SW 1271 (cell line): ENCODE measurements at places on chromosomes 3 and 15.

DNA sequence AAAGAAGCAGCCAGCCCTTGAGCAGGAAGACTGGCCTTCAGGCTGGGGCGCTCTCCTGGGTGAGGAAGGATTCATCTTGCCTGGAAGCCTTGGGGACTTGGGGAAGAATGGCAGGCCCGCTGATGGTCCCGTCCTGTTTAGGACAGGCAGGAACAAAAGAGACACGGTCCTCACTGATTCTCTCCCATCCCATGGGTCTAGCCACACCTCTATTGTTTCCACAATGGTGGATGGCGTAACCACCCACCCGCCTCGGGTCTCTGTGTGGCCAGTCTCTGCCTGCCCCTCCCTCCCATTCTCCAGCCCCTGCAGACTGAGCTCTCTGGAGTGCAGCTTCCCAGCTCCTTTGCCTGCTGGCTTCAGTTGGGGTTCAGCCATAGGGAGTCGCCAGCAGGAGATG, 284.3 kb downstream of the UACA start:
- DNase-seq, result no peak

DNA sequence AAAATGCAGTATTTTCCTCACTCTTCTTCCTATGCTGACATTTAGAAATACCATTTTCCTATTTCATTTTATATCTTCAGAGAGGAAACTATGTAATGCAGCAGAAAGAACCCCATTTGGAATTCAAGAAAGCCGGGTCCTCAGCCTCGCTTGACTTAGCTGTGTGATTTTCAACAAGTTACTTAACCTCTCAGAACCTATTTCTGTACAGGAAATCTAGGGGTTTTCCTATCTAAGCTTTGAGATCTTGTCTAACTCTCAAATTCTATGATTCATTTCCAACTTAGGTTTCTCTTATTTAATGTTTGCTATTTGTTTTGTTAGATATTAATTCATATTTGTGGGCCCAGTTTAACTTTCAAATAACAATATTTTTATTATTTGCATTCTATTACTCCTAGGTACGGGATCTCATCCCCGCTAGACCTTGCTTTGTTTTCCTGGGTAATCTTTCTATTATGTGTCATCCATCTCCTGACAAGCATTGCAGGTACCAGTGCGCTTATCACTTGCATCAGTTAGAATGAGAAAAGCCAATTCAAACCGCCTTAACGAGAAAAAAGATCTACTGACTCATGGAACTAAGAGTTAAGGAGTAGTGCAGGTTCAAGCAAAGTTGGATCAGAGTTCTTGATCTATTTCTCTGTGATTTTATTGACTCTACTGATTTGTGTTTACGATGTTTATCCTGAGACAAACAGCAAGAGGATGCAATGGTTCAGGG, 70.6 kb upstream of the BHLHE40 start:
- no peak for DNase-seq

- no peak for DNase-seq
Measured at GRCh38 chr3:143070977-143071551, 48.5 kb upstream of the CHST2 start.

- DNase-seq, result no peak
Measured at GRCh38 chr3:59605318-59605717, 555.5 kb upstream of the CFAP20DC start.

GRCh38 chr3:69044608-69045007, 7.5 kb downstream of the TMF1 start:
- no peak for DNase-seq

DNA sequence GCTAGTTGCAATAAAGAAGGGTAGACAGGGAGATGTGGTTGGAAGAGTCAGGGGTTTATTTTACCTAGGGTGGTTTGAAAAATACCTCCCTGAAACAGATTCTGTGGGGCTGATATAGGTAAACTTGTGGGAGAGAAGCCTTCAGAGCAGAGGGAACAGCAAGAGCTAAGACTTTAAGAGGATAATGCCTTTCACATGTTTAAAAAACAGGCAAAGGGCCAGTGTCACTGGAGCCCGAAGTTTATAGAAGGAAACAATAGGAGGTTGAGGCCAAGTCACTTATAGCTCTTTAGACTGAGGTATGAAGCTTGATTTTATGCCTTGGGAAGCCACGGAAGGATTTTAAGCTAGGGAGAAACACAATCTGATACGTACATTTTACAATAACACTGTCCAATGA, 448.7 kb downstream of the TAFA4 start:
- no peak for DNase-seq

DNA sequence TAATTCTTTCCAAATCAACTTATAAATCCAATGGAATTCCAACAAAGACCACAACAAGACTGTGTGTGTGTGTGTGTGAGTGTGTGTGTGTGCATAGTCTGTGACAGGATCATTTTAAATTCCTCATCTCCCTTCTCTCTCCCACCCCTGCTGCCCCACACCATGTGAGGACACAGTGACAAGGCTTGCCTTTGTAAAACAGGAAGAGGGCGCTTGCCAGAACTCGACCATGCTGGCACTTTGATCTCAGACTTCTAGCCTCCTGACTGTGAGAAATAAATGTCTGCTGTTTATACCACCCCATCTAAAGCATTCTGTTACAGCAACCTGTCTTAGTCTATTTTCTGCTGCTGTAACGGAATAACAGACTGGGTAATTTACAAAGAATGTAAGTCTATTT, 99.1 kb downstream of the NSMCE3 start:
- no peak for DNase-seq

DNA sequence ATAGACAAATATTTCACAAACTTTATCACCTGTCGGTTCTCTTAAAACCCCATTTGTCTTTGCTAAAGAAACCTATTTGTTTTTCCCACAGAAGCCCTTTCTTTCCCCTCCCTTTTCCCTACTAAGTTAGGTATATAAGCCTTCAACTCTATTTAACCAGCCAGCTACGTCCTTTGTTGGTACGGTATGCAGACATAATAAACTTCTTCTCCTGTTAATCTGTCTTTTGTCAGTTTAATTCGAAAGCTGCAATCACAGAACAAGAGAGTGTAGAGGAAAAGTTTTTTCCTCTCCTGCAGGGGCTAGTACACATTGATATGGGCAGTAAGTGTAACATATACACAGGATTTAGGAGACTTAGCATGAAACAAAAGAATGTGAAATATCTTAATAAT, 21.9 kb upstream of the C15orf39 start:
- no peak for DNase-seq

- DNase-seq, result no peak
Measured at GRCh38 chr3:84960581-84960980, 1.8 kb downstream of the CADM2 start.

DNA sequence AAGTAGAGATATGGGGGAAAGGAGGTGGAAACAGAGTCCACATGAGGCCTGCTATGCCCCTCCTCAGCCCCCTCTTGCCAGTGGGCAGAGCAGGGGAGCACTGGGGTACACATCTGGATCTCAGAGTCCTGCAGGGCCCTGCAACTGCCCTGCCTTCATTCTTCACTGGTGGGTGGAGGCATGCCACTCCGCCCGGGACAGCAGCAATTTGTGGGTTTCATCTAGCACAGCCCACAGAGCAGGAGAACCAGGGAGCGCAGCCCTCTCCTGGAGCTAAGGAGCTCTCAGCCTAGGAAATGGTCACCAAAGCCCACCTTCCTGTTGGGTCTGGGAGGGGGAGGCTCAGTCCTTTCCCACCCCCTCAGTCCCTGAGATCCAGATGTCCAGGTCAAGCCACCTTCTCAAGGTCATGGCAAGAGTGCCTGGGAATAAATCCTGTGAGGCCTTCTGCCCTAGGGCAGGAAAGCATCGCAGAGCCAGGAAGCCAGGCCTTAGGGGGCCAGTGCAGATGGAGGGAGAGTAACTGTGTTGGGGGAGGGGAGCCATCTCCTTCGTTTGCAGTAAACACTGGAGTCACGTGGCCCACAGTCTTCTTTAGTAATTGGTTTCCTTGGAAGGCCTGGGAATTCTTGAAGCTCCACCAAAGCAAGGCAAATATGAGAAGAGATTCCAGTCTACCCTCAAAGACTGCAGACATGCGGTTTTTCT, 31.0 kb downstream of the ANP32A start:
- no peak for DNase-seq

- no peak for DNase-seq
Measured at GRCh38 chr3:182631183-182632076, 161.9 kb upstream of the ATP11B start.

DNA sequence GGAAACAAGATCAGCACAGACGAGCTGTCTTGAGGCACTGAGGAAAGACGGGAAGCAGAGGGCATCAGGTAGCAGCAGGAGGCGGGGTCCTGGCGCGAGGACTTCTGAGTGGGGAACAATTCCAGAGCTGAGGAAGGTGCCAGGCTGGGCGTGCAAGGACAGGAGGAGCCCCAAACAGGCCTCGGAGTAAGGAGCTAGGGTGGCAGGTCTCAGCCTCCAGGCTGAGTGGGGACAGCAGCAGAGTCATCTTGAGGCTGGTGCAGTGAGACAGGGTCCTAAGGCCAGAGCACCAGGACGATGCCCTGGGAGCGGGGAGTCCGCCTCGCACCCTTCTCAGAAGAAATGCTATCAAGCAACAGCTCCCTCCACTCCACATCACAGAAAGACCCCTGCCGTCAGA, 78.4 kb downstream of the PCSK6 start:
- DNase-seq, result no peak

GRCh38 chr3:60555686-60556354, 695.4 kb downstream of the FHIT start:
- DNase-seq, result no peak

GRCh38 chr3:162629372-162629771, 1132.8 kb downstream of the OTOL1 start:
- no peak for DNase-seq

- DNase-seq, result no peak
Measured at GRCh38 chr3:46386205-46386604, 15.5 kb downstream of the CCR5 start.

- no peak for DNase-seq
Measured at GRCh38 chr15:52670087-52670486, 9.1 kb downstream of the ATOSA start.

DNA sequence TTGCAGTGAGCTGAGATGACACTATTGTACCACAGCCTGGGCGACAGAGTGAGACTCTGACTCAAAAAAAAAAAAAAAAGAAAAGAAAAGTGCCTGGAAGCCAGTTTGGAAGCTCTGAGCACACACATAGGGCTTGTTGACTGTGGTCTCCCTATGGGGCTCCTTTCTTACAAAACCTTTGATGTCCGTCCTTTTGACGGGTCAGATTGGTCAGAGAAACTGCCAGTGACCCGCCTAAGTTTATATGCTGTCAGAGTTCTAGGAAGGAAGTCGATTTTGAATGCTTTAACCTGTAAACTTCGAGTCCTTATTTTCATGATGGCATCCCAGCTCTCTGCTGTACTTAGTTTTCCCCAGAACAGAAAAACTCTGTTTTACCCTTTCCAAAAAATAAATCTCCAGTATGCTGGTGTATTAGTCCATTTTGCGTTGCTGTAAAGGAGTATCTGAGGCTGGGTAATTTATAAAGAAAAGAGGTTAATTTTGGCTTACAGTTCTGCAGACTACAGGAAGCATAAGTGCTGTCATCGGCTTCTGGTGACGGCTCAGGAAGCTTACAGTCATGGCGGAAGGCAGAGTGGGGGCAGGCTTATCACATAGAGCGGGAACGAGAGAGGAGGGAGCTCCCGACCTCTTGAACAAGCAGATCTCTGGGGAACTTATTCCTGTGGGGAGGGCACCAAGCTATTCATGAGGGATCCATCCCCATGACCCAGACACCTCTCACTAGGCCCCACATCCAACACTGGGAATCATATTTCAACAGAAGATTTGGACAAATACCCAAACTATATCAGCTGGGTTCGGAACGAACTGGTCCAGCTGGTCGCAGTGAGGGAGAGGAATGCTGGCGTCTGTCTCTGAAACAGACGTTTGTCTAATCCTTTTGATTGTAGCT, 72.3 kb downstream of the LMLN start:
- no peak for DNase-seq
